A549 treated with ZK216348 at 1 μM for 4 hours (cell line): ENCODE measurements at places on chromosomes 3 and 15. TPM values are rescaled to one million over a fixed set of nuclear protein-coding genes. Genes with fewer than 3 reads are reported as not detected.

CLK3 gene
- 35.2 to 40.6 TPM (median 36.7 TPM) in 5 replicates for total RNA-seq

PLOD2 gene
- total RNA-seq = 75.4 to 142 TPM (median 121 TPM) in 5 replicates

KNG1 gene
- total RNA-seq = 0.09 TPM in 1 of 5 replicates, not detected in the others

SLC27A2 gene
- total RNA-seq = 32.0 to 42.0 TPM (median 33.3 TPM) in 5 replicates

GOLGA6L1 gene
- total RNA-seq = not detected in 5 replicates

ITIH1 gene
- total RNA-seq = not detected in 5 replicates

PIERCE2 gene
- 1.9 to 5.6 TPM (median 3.7 TPM) in 5 replicates for total RNA-seq

TMC3 gene
- total RNA-seq = not detected in 5 replicates

COL7A1 gene
- 93.6 to 227 TPM (median 182 TPM) in 5 replicates for total RNA-seq

C3orf20 gene
- total RNA-seq = not detected in 5 replicates

PDE12 gene
- total RNA-seq = 12.9 to 17.6 TPM (median 13.9 TPM) in 5 replicates

TYRO3 gene
- 13.0 to 15.5 TPM (median 14.3 TPM) in 5 replicates for total RNA-seq

SAMMSON gene
- not detected in 5 replicates for total RNA-seq

SIN3A gene
- 26.0 to 34.8 TPM (median 30.3 TPM) in 5 replicates for total RNA-seq

GNAT1 gene
- total RNA-seq = 0.07 TPM in 1 of 5 replicates, not detected in the others

SMCO1 gene
- total RNA-seq = not detected in 5 replicates

SELENOS gene
- total RNA-seq = 141 to 161 TPM (median 153 TPM) in 5 replicates

CYP11A1 gene
- total RNA-seq = not detected in 5 replicates

KCNH8 gene
- not detected in 5 replicates for total RNA-seq

SPRED1 gene
- total RNA-seq = 6.2 to 9.7 TPM (median 8.7 TPM) in 5 replicates

SLC15A2 gene
- total RNA-seq = 0.02 to 0.95 TPM (median 0.16 TPM) in 4 of 5 replicates, not detected in the other
